Activated T-helper 1 cell treated with anti-CD3 and anti-CD28 coated beads, Interleukin-2, amount 50 U/mL, for 16 hours (primary cell): ENCODE measurements at places on chromosomes 13 and 19.

- no peak for DNase-seq
Measured at GRCh38 chr13:107864543-107865317, 350.6 kb downstream of the LIG4 start.

DNA sequence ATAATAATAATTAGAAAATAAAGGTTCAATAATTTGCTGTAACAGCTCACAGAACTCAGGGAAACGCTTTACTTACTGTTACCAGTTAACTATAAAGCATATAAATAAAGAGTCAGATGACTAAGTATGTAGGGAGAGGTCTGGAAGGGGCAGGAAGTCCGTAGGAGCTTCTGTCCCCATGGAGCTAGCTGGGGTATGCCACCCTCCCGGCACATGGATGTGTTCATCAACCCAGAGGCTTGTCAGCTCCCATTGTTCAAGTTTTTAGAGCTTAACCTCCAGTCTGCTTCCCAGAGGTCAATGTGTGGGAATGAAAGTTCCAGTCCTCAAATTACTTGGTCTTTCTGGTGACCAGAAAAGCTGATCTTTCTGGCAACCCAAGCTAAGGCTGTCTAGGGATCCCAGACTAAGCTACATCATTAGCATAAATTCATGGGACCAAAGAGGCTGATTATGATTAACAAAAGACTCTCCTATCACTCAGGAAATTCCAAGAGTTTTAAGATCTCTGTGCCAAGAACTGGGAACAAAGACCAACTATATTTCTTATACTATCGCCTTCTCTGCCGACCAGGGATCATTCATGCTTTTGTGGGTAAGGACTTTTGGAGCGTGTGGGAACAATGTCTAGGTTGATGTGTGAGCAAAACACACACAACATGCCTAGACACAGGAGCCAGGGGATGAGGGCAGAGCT lies 31.7 kb upstream of the ZNF507 start:
- no peak for DNase-seq

- DNase-seq: no peak
Measured at GRCh38 chr13:56173346-56173745, 967.4 kb upstream of the PRR20A start.

DNA sequence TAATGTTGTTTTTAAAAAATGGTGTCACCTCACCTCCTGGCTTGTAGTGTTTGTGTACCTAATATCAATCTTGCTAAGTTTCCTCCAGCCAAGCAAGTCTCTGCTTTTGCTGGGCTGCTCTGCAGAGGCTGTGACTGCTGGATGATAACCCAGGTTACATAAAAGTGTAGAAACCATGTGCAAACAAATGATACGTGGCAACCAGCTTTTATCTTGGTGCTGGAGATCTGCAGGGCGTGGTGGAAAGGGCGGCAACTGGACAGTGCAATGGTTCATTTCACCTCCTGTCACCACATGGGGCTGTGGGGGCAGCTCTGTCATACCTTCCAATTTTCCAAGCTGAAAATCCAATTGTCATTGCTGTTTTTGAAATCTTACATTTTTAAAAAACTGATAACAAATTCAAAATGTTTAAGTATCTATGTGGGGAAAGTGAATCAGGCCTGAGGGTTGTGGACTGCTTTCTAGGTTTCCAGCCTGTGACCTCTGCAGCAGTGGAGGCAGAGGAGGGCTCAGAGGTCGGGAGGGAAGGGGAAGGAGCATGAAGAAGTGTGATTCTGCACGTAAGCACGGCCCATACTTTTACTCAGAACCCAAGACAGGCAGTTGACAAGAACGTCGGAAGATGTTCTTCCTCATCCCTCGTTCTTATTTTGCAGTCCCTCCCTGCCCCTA lies 9.7 kb downstream of the GPR42 start:
- DNase-seq: no peak

GRCh38 chr19:11814700-11815035 lies 595 bp downstream of the ZNF440 start:
- DNase-seq: no peak

DNA sequence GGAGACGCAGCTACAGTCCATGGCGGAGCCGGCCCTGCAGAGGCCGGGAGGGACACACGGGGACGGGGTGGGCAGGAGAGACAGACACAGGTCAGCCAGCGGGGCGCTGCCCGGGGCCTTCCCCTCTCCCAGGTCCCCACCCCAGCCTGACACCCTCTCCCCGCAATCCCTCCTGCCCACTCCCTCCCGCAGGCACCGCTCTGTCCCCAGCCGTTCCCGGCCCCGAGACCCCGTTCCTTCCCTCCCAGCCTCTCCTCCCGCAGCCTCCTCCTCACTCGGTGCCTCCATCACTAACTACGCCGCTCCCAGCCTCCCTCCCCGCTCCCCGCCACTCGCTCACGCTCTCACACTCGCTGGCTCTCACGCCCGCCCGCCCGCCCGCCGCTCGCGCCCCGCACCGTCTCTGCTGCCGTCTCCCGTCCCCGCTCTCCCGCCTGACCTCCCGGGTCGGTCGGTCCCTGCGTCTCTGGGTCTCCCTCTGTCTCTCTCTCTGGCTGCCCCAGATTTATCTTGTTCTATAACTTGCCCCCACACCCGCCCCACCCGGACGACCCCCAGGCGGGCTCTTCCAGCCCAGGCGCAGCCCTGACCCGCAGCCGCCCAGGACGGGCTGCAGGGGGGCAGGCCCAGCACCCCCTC lies 15.2 kb downstream of the ERFL start:
- DNase-seq: no peak

GRCh38 chr19:51469162-51469561 lies 9.2 kb upstream of the CEACAM18 start:
- DNase-seq: no peak

GRCh38 chr13:23087880-23088279 lies 92.9 kb upstream of the SGCG start:
- no peak for DNase-seq

GRCh38 chr13:89457977-89458376 lies 1786.8 kb downstream of the SLITRK5 start:
- DNase-seq: no peak

- no peak for DNase-seq
Measured at GRCh38 chr13:26503826-26504594, 53.5 kb upstream of the WASF3 start.

DNA sequence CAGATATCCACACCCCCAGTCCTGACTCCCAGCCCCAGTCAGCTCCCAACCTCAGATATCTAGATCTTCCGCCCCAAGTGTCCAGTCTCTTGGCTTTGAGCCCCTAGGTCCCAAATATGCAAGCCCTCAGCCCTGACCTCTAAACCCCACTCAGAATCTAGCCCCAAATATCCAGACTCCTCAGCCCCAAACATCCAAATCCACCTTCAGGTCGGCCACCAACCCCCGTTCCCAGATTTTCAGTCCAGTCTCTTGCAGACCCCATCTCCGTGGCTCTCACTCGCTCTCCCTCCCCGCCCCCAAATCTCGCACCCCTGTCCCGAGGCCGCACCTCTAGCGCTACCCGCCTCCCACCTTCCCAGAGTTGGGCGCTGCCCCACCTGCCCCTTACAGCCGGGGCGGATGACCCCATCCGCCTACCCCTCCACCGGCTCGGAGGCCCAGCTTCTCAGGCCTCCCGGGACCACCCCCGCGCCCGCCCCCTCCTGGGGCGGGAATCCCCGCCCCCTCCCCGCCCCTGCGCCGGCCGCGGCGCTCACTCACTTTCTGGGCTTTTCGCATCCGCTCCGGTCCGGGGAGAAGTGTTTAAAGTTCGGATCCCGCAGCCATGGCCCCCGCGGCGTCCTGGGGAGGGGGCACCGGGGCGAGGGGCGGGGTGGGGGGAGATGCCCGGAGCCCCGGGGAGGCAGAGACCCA lies 604 bp downstream of the ERFL start:
- no peak for DNase-seq

DNA sequence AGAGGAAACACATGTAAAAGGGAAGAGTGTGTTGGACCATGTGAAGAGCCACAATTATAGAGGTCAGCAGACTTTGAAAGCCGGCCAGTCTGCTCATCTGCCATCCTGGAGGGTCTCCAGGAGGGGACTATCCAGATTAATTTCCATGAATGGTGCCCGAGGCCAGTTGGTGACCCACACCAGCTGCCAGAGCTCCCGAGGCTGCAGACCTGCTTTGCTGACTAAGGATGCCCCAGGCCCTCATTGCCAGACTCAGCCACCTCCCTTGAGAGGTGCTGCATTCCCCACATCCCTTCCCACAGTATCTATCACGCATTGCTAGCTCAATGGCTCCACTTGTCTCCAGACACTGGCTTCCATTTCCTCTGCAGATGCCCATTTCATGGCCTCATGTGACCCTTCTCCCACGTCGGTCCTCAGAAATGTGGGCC lies 110.3 kb downstream of the NALCN start:
- DNase-seq: no peak

DNA sequence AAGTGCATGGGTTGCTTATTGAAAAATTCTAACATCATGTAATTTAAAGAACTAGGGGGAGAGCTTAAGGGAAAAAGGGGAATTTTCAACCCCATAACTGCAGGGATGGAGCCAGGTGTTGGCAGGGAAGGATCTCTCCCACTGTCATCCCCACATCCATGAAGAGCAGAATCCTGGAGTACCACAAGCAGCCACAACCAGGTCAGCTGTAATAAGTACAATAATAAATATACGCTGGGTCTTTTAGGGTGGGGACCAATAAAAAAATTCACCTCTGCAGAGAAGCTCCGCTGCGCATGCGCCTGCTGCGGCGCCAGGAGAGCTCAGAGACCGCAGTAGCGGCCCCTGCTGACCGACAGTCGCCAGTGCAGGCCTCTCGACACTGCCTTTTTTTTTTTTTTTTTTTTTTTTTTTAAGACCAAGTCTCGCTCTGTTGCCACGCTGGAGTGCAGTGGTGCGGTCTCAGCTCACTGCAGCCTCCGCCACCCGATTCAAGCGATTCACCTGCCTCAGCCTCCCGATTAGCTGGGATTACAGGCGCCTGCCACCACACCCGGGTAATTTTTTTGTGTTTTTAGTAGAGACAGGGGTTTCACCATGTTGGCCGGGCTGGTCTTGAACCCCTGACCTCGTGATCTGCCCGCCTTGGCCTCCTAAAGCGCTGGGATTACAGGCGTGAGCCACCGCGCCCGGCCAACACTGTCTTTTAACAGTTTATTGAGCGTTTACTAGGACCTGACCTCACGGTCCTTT lies 2.5 kb upstream of the EEF2 start:
- DNase-seq: peak; percentile 81

DNA sequence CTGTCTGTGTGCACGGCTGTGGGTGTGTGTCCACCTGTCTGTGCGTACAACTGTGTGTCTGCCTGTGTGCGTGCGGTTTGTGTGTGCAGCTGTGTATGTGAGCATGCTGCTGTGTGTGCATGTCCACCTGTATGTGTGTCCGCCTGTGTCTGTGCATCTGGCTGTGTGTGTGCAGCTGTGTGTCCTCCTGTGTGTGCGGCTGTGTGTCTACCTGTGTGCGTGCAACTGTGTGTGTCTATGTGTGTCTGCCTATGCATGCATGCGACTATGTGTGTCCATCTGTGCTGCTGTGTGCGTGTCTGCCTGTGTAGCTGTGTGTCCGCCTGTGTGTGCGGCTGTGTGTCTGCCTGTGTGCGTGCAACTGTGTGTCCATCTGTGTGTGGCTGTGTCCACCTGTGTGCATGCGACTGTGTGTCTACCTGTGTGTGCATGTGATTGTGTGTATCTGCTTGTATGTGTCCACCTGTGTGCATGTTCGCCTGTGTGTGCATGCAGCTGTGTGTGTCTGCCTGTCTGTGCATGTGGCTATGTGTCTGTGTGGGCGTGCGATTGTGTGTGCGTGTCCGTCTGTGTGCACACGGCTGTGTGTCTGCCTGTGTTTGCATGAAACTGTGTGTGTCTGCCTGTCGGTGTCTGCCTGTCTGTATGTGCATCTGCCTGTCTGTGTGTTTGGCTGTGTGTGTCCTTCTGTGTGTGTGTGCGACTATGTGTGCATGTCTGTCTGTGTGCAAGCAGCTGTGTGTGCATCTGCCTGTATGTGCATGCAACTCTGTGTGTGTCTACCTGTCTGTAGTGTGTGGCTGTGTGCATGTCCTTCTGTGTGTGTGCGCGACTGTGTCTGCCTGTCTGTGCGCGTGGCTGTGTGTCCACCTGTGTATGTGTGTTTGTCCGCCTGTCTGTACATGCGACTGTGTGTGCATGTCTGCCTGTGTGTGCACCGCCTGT lies 57.1 kb upstream of the C13orf46 start:
- no peak for DNase-seq

DNA sequence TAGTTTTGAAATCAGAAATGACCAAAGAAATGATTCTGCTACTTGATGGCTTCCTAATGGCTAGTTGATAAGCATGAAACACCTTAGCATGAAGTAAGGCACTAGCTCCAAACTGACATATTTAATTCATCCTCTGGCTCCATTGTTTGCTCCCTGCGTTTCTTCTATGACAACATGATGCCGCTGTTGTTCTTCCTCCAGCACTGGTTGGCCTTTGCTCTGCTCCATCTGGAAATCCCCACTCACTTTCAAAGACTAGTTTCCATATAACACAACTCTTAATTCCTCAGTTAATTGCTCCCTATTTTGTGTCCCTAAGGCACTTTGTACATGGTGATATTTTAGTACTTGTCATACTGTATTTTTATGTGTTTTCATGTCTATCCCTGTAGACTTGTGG lies 151.6 kb downstream of the GPC6 start:
- no peak for DNase-seq

DNA sequence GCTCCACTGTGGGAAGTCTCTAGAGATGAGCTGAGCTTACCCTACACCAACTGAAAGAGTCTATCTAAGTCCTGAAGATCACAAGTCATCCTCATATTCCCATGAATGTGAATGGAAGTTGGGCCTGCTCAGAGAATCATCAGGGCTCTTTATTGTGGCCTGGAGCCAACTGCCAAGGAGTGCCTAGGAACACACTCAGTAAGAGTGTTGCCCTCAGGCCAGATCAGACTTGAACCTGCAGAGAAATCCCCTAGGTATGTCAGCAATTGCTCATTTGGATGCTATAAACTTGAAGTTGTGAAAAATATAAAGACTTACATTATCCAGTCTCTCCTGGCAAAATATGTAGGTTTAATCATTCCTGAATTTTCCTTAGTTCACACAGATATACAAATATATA lies 1070.2 kb downstream of the EFNB2 start:
- no peak for DNase-seq

- DNase-seq: no peak
Measured at GRCh38 chr19:10424011-10424637, 3.8 kb downstream of the PDE4A start.
